ENCODE measurements at places on chromosomes 16 and 17.

GRCh38 chr17:27993161-27993695, 49.2 kb upstream of the NLK start:
- DNase-seq = no peak

DNA sequence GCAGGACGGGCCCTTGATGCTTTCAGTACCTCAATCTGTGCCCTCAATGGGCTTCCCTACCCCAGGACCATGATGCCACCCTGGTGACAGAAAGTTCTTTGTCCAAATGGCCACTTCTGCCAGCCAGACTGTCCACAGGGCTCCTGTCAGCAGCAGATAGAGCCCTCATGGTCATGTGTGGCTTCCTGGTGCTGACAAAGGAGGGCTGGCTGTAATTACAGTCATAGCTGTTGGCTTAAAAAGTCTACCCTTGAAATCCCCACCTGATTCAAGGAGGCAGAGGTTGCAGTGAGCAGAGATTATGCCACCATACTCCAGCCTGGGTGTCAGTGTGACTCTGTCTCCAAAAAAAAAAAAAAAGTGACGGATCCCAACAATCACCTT, 3.3 kb downstream of the TRPV2 start:
- DNase-seq = peak; percentile 33

DNA sequence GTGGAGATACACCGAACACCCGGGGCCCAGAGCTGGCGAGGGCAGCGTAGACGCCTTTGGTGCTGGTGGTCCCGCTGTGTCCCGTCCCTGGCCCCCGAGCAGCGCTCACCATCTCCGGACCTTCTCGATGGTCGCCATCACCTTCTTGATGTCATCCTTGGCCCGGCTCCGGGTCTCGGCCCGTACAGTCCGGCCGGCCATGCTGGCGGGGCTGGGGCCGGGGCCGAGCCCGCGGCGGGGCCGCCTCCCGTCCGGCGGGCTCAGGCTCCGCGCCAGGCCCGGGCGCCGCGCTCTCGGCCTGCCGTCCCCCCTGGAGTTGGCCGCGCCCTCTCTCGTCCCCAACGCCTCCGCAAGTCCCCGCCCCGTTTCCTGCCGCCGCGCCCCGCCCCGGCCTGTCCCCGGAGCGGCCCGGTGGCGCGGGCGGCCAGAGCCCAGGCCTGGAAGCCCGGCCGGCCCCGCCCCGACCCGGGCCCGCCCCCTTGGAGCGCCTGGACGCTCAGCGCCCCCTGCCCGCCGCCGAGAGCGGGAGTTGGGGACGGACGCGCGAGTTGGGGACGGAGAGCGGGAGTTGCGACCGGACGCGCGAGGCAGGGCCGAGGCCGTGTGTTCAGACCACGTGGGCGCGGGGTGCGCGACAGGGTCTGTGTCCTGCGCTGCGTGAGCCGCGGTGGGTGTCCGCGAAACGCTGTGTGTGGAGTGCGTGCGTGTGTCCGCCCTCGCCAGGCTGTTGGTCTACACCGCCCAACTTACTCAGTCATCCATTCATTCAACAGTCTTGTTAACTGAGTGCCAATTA, at the start of gene BCL7C:
Gene BCL7C, minus strand, starts transcription at position 334 of the 796 bp plus-strand sequence. Its CDS starts 133 bp downstream, at position 201.
- DNase-seq = peak; percentile 92

DNA sequence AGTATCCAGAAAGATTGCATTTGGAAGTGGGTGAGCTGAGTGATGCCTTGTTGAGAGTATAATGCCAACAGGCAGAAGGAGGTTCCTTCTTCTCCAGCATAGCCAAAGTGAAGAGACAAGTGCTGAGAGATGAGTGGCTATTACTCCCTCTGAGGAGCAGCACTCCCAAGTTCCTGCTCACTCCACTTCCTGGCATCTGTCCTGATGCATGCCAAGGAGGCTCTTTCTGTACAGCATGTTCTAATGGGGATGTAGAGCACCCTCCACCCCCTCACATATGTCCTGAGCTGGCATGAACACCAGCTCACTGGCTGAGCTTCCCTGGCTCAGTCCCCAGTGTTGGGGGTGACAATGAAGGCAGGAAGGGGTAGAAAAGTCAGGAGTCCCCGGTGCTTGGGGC, 44.2 kb upstream of the DNAH9 start:
- DNase-seq = no peak

DNA sequence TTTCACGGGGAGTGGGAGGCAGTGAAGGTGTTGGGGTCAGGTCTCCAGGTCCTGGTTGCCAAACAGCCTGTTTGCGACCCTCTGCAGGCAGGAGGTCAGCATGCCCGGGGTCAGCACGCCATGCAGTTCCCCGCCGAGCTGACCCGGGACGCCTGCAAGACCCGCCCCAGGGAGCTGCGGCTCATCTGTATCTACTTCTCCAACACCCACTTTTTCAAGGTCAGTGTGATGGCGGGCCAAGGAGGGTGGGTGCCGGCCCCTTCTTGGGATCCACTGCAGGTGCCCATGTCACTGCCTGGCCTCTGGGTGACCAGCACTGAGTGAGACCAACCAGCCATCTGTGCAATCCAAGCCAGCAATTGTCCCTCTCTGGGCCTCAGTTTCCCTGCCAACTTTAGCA, 21.3 kb downstream of the ADGRG5 start:
- no peak for DNase-seq

DNA sequence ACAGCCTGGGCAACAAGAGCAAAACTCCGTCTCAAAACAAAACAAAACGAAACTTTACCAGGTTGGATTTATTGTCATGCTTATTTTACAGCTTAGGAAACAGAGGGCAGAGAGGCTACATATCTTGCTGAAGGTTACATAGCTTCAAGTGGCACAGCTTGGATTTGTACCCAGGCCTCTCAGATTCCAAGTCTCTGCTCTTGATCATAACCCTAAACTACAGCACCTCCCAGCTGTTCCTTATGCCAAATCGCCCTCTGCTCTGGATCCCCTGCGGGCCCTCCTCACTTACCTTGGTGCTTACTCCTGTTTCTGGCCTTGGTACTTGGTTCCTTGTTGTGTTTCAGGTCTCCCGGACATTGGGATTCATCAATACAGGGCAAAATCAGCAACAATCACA, 11.7 kb upstream of the CUEDC1 start:
- DNase-seq = no peak

DNA sequence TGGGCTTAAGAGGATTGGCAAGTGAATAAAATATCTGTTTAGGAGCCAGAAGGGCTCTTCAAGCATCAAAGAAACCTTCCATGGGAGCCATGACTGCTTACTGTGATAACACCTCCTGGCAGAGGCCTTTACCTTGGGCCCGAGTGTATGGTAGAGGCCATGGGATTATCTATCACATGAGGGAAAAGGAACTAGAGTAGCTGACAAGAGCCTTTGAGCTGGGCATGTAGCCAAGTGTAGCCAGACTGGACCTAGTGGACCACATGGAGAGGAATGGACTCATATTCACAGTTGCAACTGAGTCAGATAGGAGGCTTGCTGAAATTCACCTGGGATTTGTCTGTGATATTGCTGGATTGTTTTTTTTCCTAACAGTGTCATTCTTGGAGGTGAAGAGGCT, 276.0 kb upstream of the ZFHX3 start:
- DNase-seq = no peak

DNA sequence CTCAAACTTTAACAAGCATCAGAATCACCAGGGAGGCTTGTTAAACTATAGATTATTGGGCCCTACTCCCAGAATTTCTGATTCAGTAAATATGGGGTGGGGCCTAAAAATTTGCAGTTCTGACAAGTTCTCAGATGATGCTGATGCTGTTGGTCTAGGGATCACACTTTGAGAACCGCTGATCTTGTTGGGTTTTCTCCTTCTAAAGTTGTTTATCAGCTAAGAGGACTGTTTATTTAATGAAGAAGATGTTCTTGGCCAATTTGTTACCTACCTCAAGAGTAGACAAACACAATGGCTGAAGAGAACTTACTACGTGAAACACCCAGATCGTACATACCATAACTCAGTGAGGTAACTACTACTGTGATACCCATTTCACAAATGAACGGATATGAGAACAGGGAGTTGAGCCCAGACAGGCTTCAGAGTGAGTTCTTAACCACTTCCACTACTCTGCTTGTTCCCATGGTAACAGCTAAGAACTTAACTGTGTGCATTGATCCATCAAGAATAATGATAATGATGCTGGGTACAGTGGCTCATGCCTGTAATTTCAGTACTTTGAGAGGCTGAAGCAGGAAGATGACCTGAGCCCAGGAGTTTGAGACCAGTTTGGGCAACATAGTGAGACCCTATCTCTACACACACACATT, 85.3 kb upstream of the NSRP1 start:
- DNase-seq = no peak

- no peak for DNase-seq
Observed at GRCh38 chr17:48176471-48176855, 68.9 kb downstream of the SNX11 start.

- no peak for DNase-seq
Observed at GRCh38 chr16:75965504-75966374, 239.4 kb upstream of the CPHXL start.

- no peak for DNase-seq
Observed at GRCh38 chr17:49226771-49227435, 3.7 kb downstream of the PHOSPHO1 start.

DNA sequence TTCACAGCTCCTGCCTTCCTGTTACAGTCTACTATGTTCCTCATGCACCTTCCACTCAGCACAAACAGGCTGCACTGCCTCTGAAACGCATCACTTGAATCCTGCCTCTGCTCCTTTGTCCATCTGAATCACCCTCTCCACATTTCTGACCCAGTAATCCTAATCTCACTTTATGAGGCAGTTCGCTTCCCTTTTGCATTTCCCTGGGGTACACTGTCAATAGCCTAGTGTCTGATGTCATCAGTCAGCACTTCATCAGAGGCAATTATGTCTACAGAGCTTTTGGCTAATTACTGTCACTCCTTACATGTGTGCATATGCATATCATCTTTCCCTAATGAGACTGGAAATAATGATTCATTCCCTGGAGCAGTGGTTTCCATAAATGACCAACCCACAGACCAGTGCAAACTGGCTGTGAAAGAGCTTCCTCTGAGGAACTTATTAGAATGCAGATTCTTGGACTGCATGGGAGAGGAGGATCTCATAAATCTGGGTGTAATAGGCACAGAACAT, 23.6 kb downstream of the CA4 start:
- peak; percentile 35 for DNase-seq

DNA sequence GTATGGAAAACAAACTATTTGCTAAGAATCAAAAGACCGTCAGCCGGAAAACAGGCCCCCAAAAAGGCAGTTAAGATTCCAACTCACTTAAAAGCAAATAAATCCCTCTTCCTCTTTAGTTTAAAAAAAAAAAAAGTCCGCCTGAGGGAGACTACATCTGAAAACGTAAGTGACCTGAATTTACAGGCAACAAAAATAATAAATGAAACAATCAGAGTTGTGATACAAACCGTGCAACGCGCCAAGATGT, 1.1 kb downstream of the KANSL1 start:
- DNase-seq = no peak

DNA sequence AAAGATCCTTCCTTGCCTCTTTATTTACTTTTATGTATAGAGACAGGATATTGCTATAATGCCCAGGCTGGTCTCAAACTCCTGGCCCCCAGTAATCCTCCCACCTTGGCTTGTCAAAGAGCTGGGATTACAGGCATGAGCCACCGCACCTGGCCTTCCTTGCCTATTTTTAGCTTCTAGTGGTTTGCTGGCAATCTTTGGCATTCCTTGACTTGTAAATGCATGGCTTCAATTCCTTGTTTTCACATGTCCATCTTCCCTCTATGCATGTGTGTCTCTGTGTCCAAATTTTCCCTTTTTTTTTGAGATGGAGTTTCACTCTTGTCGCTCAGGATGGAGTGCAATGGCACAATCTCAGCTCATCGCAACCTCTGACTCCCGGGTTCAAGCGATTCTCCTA, 22.5 kb downstream of the HEXIM2 start:
- no peak for DNase-seq

DNA sequence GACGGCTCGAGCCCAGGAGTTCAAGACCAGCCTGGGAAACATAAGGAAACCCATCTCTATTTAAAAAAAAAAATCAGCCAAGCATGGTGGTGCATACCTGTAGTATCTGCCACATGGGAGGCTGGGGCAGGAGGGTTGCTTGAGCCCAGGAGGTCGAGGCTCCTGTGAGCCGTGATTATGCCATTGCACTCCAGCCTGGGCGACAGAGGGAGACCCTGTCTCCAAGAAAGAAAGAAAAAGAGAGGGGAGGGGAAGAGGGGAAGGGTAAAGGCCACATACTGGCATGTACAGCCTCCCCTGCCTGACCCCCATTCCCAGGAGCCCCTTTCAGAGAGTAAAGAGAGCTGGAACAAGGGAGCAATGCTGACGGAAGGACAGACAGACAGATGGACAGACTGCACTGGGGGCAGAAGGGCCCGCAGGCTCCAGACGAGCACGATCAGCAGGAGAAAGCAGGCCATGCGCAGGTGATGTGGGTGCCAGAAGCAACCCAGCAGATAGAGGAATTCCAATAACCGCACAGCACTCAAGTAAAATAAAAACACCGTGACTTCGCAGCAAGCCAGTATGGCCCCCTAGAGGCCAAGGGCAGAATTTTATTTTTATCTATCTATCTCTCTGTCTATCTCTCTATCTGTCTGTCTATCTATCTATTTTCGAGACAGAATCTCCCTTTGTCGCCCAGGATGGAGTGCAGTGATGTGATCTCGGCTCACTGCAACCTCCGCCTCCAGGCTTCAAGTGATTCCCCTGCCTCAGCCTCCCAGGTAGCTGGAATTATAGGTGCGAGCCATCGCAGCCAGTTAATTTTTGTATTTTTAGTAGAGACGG, 27.1 kb upstream of the SNN start:
- DNase-seq = peak; percentile 78

DNA sequence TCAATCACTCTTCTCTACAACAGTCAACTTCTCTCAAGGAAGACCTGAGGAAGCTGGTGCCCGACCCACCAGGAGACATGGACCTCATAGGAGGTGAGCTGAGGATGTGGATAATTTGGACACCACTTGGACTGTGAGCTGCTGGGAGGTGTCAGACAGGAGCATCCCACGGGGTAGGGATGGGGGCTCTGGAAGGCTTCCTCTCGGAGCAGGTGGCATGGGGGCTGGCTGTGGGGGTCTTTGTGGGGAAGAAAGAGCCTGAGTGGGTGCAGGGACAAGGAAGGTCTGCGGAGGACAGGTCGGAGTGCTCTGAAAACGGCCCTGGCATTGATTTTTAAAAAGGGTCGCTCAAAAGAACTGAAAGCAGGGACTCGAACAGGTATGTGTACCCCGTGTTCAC, 64.0 kb downstream of the TBC1D16 start:
- no peak for DNase-seq

DNA sequence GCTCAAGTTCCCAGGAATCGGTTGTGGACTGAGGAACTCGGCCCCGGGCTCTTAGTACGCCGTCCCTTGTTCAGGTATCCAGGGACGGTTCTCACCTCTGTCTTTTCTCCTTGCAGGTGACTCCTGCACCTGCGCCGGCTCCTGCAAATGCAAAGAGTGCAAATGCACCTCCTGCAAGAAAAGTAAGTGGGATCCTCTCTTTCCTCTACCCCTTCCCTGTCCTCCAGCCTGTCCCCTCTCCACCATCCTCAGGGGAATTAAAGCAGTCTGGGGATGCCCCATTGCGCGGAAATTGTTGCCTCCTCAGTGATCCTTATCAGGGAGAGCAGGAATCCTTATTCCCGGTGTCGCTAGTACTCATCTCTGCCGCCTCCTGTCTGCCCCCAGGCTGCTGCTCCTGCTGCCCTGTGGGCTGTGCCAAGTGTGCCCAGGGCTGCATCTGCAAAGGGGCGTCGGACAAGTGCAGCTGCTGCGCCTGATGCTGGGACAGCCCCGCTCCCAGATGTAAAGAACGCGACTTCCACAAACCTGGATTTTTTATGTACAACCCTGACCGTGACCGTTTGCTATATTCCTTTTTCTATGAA, 585 bp downstream of the MT2A start:
- no peak for DNase-seq

- DNase-seq = peak; percentile 93
Observed at GRCh38 chr17:2400877-2401425, at the start of gene MNT. Gene MNT (minus strand): TSS chr17:2401060. CDS start chr17:2400712, 348 bp downstream.
